Nephron progenitor cell (in vitro differentiated cells): ENCODE measurements at places on chromosomes 1 and 21.

- no peak for DNase-seq
Measured at GRCh38 chr21:28454564-28455252, 538.0 kb downstream of the LTN1 start.

- DNase-seq: no peak
Measured at GRCh38 chr1:185207170-185207569, 50.2 kb downstream of the SWT1 start.

DNA sequence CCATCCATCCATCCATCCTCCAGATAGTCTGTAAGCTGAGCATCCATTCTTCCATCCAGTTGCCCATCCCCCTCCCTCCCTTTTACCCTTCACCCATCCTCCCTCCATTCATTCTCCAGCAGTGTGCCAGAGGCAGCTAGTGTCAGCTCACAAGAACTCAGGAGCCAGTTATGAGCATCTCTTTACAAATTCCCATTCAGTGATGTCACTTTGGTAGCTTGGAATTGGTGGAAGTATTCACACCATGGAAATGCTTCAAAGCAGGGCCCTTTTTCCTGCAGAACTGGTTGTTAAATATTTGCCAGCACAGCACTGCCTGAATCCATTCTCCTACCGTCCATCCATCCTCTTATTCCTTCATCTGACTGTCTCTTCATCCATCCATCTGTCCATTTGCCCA lies 72.5 kb downstream of the ARHGEF10L start:
- DNase-seq: no peak

DNA sequence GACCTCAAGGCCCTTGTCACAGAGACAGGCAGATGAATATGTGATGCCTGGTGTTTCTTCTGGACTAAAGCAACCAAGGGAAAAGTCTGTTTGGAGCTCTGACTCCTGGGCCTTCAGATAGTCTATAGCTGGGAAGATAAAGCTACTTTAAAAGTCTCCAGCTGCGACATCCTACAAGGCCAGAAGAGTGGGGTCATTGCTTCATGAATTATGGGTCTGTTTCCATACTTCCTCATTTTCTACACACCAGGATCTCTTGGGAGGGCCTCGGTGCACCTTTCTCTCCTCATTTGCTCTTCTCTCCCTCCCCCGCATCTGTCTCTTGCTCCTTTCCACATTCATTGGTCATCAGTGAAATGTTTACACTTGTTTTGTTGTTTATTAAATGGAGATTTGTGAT lies 44.8 kb downstream of the SYT2 start:
- no peak for DNase-seq

- DNase-seq: no peak
Measured at GRCh38 chr1:67322442-67322841, 14.8 kb downstream of the IL12RB2 start.

DNA sequence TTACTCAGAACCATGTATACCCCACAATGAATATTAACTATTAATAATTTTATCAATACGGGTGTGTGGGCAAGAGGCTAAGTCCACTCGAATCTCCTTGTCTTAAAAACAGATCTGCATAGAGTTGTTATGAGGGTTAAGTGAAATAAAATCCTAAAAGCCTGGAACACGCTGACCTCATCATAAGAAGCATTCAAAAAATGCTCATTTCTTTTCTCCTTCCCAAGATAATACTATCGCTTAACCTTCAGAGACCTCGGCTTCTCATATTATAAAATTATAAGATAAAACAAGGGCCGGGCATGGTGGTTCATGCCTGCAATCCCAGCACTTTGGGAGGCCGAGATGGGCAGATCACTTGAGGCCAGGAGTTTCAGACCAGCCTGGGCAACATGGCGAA lies 35.1 kb downstream of the LPAR3 start:
- no peak for DNase-seq

DNA sequence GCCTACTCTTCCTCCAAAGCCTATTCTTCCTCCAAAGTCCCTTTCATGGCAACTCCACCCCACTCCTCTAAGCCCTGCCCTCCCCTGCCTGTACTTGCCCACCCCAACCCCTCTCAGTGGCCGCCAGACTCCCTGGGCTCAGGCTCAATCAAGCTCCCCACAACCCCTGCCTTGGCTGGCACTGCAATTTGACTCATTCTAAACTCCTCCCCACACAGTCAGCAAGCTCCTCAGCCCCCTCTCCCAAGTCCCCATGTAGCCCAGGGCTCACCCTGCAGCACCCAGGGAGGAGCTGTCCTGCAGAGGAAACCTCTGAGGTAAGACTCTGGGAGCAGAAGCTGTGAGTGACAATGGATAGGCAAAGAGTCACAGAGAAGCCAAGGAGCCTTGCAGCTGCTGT lies 3.6 kb upstream of the VSIG8 start:
- DNase-seq: no peak

- DNase-seq: no peak
Measured at GRCh38 chr21:44737706-44738354, 26.5 kb upstream of the TSPEAR start.

DNA sequence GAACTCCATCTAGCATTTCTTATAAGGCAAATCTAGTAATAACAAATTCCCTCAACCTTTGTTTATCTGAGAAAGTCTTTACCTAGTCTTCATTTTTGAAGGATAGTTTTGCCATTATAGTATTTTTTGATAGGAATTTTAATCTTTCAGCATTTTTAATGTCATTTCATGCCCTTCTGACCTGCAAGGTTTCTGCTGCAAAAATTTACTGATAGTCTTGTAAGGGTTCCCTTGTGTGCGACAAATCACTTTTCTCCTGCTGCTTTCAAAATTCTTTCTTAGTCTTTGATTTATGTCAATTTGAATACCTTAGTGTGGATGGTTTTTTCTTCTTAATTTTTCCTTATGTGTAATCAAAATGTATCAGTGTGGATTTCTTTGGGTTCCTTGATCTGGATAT lies 297.5 kb upstream of the FAM78B start:
- DNase-seq: no peak

GRCh38 chr1:54477153-54477561 lies 70.9 kb upstream of the ACOT11 start:
- DNase-seq: no peak

- DNase-seq: no peak
Measured at GRCh38 chr21:44833663-44834062, 15.8 kb upstream of the SUMO3 start.

DNA sequence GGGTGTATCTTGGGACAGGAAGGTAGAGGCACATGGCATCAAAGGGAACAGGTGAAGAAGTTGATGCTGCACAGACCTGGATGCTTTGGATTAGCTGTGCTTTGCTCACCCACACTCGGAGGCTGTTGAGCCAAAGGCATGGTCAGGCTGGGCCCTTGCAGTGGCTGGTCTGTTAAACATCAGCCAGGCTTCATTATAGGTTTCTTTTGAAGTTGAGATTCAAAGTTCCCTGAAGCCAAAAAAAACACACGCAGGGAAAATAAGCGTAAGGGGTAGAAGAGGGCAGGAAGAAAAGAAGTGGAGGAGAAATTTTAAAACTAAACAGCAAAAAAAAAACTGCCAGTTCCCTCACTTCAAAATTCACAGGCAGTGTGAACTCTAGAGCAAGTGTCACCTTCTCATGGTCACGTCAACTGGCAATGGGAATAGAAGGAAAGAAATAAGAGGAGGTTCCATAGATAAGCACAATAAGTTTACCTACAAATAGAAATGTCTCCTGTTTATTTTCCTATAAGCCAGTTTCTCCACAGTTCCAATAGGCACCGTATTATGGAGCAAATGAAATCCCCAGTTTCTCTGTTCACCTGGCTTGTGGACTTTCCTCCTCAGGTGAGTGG lies 139.5 kb downstream of the PAPPA2 start:
- no peak for DNase-seq

DNA sequence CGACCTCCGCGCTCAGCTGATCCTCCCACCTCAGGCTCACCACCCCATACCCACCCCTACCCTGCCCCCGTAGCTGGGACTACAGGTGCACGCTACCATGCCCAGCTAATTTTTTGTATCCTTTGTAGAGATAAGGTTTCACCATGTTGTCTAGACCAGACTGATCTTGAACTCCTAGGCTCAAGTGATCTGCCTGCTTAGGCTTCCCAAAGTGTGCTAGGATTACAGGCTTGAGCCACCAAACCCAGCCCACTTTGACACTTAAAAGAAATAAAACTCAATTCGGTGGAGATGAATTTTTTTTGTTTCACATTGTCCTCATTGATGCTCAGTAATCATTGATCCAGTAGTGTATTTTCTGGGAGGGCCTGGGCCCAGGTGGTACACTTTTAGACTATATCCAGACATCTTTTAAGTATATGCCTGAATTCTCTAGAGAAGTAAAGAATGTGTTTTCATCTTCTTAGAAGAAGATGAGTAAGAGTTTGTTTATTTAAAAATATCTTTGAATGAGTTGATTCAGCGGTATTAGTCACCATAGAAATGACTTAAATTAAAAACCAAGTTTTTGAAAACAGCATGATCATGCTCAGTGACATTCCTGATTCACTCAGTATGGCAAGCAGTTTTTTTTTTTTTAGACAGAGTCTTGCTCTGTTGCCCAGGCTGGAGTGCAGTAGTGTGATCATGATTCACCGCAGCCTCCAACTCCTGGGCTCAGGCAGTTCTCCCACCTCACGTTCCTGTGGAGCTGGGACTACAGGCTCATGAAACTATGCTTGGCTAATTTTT lies 57.8 kb downstream of the EPB41 start:
- DNase-seq: no peak

DNA sequence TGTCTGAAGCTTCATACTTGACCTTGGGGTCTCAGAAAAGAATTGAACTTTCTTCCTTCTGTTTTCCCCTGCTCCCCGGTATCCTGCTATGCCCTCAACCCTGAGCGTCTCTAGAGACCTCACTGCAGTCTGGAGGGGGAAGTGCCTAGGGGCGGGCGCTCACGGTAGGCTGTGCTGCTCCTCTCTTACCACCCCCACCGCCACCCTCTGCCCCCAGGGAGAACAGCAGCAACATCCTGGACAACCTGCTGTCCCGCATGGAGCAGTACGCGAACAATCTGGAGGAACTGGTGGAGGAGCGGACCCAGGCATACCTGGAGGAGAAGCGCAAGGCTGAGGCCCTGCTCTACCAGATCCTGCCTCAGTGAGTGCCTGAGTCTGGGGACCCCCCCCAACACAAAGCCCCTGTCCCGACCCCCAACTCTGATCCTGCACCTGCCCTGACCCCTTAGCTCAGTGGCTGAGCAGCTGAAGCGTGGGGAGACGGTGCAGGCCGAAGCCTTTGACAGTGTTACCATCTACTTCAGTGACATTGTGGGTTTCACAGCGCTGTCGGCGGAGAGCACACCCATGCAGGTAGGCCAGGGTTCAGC lies 10.3 kb downstream of the NPR1 start:
- DNase-seq: no peak

DNA sequence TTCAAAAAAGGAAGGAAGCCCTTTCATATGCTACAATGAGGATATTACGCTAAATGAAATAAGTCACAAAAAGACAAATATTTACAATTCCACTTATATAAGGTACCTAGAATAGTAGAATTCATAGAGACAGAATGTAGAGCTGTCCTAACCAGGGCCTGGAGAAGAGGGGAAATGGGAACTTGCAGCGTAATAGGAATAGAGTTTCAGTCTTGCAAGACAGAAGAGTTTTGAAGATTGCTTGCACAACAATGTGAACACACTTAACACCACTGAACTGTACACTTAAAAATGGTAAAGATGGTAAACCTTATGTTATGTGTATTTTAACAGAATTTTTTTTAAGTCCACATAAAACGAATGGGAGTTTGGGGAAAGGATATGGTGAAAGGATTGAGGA lies 2.9 kb downstream of the CD1B start:
- no peak for DNase-seq

DNA sequence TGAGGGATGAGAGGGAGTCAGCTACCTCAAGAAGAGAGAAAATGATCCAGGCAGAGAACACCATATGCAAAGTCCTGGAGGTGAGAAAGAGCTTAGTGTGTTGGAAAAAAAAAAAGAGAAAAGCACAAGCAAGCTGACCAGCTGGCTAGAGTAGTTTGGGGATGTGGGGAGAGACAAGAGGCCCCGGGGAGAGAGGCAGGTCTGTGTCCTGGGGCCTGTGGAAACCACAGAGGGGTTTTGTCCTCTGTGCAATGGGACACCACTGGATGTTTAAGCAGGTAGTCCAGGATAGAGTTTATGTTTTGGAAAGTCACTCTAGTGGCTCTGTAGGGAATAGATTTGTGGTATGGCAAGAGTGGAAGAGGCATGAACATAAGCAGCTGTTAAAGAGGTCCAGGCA lies 14.4 kb upstream of the CHI3L1 start:
- DNase-seq: no peak

GRCh38 chr1:190852611-190853010 lies 374.9 kb upstream of the BRINP3 start:
- DNase-seq: no peak

DNA sequence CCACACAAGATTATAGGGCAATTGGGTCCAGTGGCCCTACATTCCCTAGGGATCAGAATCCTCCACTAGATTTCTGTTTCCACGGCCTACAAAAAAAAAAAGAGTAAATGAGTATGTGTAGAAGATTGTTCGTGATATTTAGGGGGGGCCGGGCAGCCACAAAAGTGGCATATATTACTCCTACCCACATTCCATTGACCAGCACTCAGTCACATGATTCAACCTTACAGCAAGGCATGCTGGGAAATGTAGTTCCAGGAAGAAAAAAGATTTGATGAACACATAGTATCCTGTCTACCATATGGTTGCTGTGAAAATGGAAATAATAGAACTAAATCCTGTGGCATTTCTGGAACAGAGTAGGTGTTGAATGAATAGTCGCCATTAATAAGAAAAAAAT lies 43.4 kb upstream of the GJB5 start:
- no peak for DNase-seq

DNA sequence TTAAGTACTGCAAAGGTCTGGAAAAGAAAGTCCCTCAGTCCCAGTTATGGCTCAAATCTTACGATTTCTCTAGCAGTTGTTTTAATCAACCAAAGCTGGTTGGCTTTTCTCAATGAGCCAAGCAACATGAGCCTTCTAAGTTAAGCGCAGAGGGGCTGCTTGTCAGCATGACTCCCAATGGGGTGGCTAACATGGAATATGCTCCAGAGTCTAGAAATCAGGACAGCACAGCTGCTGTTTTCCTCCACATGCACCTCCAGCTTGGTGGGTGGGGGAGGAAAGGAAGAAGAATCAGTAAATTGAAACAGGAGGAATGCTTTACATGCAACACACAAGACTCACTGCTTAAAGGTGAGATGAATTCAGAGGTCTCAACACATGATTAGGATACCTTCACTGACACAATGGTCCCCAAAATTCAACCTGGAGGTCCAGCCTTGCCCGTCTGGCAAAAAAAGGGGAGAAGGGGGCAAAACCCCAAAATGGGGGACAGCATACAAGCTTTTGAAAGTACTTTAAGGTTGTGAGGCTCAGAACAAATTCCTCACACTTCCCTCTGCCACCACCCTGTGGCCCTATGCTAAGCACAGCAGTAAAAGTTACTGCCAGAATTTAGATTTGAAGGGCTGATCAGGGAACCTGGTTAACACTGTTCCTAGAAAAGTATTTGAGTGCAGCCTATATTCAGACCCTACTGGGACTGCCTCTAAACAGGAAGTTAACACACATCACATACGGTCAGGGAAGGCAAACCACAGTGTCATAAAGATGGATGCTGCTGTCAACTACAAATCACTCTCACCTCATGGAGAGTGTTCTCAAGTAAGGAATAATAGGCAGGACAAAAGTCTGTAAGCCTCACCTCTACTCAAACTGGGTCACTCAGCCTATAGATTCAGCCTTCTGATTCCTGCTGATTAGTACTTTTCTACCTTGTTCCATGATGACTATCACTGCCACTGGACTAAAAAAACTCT lies 2.6 kb downstream of the GATAD2B start:
- DNase-seq: no peak
